ENCODE measurements at places on chromosomes 13 and 19.

GRCh38 chr19:29706635-29707034, 8.4 kb downstream of the C19orf12 start:
- DNase-seq, result no peak

GRCh38 chr19:4429771-4430171, 27.3 kb downstream of the CHAF1A start:
- DNase-seq, result no peak

DNA sequence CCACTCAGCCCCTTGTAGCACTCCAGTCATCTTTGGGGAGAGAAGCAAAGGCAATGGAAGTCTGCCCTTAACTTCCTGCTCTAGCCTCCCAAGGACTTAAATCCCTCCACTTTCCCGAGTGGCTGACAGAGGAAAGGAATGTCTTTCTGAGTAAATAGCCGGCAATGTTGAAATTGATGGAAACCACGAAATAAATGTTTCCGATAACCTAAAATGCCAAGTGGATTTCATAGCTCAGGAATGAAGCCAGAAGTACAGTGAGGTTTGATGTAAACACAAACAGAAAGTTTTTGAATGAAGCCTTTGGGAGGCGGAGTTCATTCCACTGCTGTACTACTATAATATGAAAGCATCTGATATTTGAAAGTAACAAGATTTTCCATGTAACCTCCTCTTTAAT, 14.0 kb upstream of the TBC1D4 start:
- DNase-seq, result peak; percentile 85

DNA sequence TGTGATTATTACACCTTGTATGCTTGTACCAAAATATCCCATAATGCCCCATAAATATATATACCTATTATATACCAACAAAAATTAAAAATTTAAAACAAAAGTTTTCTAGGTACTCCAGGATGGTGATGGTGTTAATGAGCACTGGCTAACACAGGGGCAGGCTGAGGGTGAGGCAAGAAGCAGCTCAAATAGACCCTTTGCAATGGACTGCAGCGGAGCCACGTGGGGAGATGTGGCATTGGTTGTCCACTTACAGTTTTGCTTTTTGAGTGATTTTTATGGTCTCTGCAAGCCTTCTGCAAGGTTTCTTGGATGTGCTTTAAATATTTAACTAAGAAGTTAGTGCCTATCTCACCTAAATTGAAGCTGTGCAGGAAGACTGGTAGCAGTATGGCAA, 132.9 kb downstream of the RAP2A start:
- no peak for DNase-seq

- peak; percentile 9 for DNase-seq
Observed at GRCh38 chr13:32264407-32264806, 50.8 kb downstream of the ZAR1L start.

GRCh38 chr19:3162418-3163229, 15.9 kb upstream of the S1PR4 start:
- DNase-seq, result no peak

DNA sequence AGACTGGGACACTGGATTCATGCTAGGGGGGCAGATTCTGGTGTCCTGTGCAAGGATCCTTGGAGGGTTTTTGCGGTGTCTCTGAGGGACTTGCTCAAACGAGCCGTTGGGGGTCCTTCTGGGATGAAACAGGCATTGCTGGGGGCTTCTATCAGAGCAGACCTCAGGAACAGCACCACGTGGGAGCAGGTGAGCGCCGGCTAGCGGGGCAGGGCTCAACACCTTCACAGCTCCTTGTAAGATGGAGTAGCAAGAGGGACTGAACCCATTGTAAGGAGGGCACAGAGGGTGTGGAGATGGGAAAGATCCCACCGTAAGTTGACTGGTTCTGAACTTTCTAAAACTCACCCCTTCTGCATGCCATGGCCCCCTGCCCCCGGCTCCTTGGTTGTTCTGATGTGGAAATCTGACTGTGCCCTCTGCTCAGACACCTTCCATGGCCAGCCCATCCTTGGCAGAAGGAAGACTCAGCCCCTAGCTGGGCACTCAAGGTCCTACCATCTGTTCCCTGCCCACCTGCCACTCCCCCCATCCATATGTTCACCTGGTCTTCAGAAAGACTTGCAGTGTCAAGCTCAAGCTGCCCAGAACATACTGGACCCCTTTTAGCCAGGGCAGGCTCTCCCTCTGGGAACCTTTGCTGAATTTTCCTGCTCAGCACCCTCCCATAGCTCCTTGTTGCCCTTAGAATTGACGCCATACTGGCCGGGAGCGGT, 1.2 kb downstream of the SLC27A1 start:
- DNase-seq, result no peak
